ENCODE measurements at places on chromosomes 4 and X.

DNA sequence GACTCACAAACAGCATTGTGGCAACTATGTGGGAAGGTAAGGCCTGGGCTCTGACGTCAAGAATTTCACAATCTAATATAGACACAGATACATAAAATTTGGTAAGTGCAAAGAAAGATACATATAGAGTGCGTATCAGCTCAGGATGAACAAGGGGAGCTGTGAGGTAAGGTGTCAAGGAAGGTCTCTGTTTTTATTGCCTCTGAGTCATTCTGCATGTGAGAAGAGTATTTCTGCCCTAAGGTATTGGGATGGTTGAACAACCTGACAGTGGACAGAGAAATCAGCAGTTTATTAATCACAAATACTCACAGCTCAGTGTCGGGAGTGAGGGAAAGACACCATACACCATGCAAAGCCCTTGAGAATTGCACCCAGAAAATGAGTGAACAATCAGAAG is 89.8 kb downstream of the COMMD8 start:
- no peak for DNase-seq

DNA sequence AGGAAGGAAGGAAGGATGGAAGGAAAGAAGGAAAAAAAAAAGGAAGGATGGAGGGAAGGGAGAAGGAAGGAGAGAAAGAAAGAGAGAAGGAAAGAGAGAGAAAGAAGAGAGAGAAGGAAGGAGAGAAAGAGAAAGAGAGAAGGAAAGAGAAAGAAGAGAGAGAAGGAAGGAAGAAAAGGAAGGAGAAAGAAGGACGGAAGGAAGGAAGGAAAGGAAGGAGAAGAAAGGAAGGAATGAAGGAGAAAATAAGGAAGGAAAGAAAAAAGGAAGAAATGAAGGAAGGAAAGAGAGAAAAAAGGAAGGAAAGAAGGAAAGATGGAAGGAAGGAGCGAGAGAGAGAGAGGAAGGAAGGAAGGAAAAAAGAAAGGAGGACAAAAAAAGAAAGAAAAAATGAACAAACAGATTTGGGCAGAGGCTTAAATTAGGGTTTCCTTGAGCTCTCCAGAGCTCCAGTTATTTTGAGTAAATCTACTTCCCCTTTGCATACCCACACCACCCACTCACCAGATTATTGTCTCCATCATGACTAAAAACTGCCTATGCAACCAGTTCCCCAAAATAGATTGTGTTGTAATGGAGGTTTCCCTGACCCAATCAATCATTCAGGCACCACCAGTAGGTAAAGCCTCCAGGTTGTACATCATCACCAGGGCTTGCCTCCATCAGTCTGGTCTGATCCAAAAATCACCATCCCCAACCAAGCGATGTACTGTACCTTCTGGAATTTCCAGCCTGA is 1722.9 kb upstream of the PCDH10 start:
- no peak for DNase-seq

GRCh38 chrX:135389243-135389642 is 32.5 kb upstream of the SMIM10L2A start:
- no peak for DNase-seq

GRCh38 chr4:133972586-133972985 is 229.0 kb downstream of the PABPC4L start:
- DNase-seq = no peak

DNA sequence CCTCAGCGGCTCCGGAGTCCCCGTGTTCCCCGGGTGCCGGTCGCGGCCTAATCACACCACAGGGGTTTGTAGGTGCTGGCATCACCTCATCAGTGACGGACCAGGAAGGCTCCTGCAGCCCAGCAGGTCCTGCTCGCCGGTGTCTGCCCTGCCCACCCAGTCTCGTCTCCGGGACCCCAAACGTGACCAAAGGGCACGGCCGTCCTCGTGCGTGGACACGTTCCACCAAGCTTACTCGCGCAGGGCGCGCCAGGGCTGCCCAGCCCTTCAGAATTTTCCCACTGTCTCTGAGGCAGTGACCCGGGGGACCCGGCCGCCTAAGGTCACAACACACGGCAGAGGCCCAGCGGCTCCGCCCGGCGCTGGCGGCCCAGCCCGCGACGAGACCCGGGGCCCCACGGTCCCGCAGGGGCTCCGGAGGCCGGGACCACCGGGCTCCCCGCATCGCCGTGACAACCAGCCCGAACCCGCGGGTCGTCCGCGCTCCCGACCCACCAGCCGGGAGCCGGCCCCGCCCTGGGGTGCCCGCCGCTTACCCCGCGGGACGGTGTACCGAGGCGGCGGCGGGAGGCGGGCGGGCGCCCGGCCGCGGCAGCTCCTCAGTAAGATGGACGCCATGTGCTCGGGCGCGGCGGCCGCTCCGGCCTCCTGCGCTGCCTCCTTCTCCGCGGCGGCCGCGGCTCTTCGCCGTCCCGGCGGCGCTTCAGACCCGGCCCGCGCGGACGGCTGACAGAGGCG is 454 bp downstream of the LETM1 start:
- no peak for DNase-seq

DNA sequence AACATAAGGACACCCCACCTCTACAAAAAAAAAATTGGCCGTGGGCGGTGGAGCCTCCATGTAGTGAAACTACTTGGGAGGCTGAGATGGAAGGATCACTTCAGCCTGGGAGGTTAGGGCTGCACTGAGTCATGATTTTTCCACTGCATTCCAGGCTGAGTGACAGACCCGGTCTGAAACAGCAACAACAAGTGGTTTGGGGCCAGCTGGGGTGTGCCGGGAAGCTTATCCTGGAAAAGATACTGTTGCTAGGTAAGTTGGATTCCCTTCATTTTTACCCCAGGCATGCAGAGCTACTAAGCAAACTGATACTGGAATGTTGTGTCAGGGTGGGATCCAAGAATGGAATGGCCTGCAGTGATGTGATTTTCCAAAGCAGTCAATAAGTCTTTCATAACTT is 57.0 kb downstream of the XAGE2 start:
- DNase-seq = no peak

- no peak for DNase-seq
Measured at GRCh38 chr4:38009421-38009820, 49.2 kb downstream of the PTTG2 start.

DNA sequence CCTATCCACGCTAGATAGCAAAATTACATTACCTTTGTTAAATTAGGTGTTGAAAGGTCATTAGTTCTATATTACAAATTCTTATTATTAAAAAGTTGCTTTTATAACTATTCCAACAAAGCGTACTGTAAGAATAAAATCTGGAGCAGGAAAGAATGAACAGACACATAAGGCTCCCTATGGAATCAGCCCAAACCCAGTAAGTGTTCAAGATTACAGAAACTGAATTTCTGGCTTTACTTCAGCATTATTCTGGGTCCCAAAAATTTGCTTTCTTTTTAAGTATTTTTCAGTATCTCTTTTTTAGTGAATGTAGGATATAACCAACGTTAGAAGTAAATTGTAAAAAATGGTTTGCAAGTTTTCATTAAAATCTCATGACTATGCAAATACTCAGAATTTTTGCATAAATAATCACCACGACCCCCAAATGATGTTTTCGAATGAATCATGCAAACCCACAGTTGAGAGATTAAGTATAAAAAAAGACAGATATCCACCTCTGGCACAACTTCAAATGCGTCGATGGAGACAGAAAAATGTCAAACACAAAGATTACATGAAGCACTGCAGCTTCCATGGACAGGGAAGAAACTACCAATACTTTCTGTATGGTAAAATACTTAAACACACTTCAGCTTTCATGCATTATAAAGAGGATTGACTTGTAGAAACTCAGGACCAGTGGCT is 238.5 kb downstream of the RASL11B start:
- no peak for DNase-seq

- no peak for DNase-seq
Measured at GRCh38 chr4:134216411-134216810, 14.8 kb upstream of the PABPC4L start.
